ENCODE measurements at places on chromosomes 5 and 9.

GRCh38 chr5:39898731-39899130, 474.0 kb upstream of the DAB2 start:
- DNase-seq = no peak

- no peak for DNase-seq
Observed at GRCh38 chr5:36418152-36418979, 116.7 kb upstream of the RANBP3L start.

DNA sequence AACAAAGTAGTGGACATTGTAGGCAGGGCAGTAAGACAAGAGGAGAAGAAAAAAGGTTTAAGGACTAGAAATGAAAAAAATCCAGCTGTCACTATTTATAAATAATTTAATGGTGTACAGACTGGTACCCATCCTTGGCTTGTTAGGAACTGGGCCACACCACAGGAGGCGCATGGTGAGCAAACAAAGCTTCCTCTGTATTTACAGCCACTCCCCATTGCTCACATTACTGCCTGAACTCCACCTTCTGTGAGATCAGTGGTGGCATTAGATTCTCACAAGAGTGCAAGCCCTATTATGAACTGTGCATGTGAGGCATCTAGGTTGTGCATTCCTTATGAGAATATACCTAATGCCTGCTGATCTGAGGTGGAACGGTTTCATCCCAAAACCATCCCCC, 62.6 kb upstream of the DMAC1 start:
- no peak for DNase-seq

DNA sequence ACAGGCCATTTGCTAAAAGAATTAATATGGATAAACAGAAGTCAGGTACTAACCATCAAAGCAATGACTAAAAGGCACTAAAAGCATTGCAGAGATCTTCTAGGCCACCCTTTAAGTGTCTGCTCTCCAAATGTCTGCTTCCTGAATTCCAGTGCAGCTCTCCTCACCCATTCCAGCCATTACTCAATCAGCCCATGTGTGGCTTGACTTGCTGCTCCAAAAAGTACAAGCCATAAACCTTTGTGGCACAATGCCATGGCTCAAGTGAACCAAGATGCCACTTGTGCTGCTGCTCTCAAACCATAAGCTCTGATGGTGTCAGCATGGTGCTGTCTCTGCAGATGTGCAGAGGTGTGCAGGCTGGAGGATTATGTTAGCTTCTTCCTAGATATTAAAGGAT, 290.2 kb upstream of the POU5F2 start:
- no peak for DNase-seq

GRCh38 chr9:22134390-22134789, 125.3 kb upstream of the CDKN2B start:
- DNase-seq = no peak

DNA sequence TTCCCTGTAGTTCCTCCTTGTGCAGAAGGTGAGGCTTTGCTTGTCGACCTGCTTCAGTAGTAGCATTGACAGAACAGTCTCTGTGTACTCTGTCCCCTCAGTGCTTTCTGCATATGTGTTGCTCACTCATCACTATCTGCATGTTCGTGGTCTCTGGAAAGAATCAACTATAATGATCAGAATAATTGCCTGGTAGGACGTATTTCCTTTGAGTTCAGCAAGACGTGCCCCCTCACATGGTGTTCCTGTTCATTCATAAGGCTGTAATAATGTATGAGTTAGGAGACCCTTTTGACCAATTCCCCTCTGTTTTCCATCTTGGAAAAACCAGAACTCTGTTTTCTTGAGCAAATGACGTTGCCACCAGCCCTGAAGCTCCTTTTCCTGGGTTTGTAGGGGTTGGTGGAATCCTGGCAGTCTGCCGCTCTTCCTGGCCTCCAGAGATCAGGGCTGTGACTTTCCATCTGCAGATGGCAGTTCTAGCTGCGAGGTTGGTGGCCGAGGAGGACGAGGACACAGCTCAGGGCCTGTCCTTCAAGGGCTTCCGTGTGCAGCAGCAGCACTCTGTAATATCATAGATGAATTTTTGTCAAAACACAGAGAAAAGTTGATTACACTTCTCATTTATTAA, 61.9 kb downstream of the EXOSC2 start:
- DNase-seq = no peak

GRCh38 chr9:89755821-89756220, 151.0 kb downstream of the GADD45G start:
- no peak for DNase-seq

- DNase-seq = no peak
Observed at GRCh38 chr5:66718374-66719002, 122.3 kb downstream of the MAST4 start.

Measured in NCI-H187 treated with DMSO at 0.1 percent for 48 hours (cell line).